T-helper 2 cell treated with Interferon-gamma antibody and Interleukin-4, amounts not matched to agents 5 μg/mL and 100 μg/mL, for 36 hours (primary cell): ENCODE measurements at places on chromosomes 3 and 15.
A peak's percentile ranks its signal among the peaks of the same experiment; 100 is the strongest.

GRCh38 chr3:100517276-100517675, 24.9 kb downstream of the TMEM45A start:
- no peak for DNase-seq

GRCh38 chr3:186909078-186909853, 21.1 kb upstream of the ST6GAL1 start:
- peak; percentile 69 for DNase-seq

DNA sequence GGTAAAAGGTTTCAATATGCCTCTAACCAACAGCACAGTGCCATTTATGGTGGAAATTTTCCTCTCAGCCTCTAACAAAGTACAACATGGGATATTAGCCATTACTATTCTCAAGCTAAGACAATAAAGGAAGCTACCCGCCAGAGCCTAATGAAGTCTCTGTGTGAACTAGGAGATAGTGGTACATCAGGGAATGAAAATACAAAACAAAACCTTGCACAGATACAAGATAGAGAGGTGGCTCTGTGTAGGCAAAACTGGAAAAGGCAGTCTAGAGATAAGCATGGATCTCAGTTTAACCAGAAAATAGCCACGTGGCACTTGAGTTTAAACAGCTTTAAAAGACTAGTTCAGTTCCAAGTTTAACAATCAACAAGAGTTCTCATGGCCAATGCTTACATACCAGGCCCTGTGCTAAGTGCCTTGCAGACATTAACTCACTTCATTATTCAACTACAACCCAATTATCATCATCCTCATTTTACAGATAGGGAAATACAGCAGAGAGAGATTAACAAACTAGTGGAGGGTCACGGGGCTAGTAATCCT, 279.3 kb downstream of the IGSF11 start:
- no peak for DNase-seq

DNA sequence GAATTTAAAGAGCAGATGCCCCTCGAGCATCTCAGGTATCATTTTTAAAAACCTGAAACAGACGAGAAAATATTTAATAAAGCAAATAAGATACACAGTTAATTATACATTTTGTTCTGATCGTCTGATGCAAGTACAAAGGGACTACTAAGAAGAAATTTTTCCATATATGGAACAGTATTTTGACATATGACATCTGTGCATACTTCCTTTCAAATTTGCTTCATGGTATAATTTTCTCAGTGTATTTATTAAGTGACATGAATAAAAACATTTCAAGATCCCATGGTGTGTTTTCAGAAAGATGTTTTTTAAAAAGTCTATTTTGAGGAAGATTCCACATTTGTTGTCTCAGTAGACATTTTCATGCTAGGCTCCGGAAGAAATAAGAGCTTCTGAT, 208.1 kb downstream of the VGLL3 start:
- DNase-seq: no peak

GRCh38 chr15:32877252-32878019, 159.6 kb downstream of the GREM1 start:
- DNase-seq: no peak

GRCh38 chr3:46359733-46360493, 6.0 kb downstream of the CCR2 start:
- DNase-seq: no peak

DNA sequence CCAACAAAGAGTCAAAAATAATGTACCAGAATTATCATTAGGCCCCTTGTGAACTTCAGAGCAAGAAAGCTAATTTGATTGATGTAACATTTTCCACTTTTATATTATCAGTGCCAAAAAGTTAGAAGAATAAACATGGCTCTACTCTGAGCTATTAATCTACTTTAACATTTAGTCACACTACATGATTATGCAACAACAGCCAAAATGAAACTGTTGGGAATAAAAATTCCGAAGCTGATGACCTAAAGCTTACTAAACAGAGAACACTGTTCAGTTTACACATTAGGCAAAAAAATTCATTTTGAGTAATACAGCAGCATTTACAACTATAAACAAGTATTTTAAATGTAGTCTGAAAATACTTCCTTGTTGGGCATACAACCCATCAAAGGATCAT, 1134.1 kb downstream of the EPHA3 start:
- no peak for DNase-seq

DNA sequence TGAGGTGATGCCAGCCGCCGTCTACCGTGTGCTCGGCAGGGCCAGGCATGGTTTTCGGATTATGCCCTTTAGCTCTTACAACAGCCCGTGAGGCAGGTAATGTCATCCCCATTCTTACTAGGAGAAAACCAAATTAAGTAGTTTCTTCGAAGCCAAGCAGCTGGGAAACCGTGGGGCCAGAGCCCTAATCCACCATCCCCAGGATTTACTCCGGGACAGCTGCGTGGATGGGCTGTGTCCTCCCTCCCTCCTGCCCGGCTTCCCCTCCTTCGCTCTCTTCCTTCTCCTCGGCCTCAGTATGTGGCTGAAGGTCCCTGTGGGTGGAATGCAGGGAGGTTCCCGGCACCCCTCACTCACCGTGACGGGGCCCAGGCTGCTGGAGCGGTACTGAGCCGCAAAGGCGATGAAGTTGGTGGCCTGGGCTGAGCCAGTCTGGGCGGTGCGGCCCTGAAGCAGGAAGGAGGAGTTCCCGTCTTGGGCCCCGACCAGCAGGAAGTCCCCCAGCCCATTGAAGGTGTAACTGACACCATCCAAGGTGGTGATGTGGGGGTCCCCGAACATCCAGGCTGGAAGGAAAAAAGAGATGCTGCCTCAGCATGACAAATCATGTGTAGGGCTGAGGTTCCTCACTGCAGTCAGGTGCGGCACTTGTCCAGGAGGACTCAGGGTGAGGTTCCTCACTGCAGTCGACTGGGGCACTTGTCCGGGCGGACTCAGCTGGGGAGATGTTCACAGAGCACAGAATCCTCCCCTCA, 42.5 kb downstream of the MUC20 start:
- DNase-seq: no peak

DNA sequence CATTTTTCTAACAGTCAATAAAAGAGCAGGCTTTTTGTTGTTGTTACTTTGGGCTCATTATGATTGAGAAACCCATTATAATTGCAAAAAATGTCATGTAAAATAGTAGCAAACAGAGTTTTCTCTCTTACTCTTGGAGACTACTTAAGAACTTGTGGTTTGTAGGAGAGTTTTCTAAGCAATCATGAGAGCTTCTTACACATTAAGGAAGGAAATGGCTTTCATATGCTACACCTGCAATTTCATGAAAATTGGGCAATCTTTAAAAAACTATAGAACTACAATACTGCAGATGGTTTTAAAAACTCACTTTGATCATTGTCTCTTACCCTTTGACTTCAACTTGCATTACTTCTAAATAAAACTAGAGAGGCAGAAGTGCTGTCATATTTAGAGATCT, 701.8 kb downstream of the ZPLD1 start:
- no peak for DNase-seq

- peak; percentile 6 for DNase-seq
Measured at GRCh38 chr3:44058022-44058867, 183.4 kb upstream of the TOPAZ1 start.

DNA sequence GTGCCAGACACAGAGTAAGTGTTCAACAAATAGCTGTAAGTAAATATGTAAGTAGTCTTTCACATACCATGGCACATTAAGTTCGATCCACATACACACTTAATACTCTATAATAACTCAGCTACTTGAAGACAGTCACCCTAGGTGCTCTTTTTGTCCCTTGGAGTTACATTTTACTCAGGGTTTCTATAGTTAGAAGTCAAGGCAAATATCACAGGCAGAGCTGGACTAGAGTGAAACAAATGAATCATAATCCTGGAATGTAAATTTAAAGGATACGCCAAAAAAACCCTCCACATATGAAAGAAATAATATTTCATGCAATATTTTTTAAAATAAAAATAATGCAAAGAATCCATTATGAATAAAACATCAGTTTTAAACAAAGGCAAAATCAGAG, 461.8 kb downstream of the MAGI1 start:
- no peak for DNase-seq

DNA sequence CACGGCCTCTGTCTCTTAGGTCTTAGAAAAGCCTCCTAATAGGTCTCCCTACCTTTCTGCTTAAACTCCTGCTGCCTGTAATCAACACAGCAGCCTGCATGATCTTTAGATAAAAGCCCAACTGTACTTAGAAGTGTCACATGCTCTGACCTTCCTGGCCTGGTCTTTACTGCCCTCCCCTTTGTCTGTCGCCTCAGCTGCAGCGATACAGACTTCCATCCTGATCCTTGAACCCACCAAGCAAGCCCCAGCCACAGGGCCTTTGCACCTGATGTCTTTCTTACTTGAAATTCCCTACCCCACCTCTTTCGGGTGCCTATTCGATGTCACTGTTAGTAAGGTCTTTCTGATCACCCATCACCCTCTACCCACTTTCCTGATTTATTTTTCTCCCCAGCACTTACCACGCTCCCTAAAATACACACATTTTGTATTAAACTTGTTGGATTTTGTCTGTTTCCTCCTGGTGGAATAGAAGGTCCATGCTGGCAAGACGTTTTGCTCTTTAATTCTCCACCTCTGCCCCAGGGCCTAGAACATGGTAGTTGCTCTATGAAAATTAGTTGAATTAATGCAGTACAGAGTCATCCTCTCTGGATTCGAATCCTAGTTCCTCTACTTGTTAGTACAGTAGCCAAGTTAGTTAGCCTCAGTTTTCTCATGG, 51.1 kb downstream of the AQP9 start:
- DNase-seq: no peak

DNA sequence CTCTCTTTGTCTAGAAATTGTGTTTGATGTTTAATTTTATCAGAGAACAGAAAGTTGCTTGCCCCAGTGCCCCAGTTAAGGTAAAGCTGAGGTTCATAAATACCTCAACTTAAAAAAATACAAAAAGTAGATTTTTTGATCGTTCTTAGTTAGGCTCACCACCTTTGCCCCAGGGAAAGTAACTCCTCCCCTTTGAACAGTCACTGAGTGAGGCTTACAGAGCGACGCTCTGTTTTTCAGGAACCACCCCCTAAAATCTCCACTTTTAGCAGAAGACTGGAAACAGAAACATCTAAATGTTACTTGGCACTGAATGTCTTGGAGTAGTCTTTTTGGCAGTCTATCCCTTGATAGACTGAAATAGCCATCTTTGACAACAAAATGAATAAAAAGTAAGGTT, 24.9 kb downstream of the BLM start:
- DNase-seq: no peak

GRCh38 chr15:52427804-52428203, 100.9 kb downstream of the MYO5A start:
- no peak for DNase-seq

DNA sequence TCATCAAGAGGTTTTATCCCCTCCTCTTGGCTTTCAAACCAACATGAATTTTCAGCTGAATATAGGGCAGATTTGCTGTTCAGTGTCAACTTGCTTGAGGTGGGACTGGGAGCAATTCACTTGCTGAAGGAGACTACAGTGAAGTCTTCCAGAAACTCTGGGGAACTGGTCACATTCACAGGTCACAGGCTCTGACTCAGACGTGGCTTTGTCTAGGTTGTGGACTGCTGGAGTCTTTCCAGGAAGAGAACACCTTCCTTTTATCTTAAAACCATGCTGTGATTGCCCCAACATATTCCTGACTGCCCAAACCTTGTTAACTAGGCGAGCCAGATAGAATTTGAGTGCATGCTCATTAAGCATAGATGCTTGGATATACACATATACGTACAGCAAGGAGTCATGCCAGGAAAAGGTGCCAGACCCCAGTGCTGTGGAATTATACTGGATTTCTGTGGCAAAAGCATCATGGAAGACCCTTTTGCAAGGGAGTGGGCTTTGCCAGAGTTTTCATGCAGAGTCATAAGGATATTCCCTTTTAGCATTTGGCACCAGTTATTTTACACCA, 399.1 kb upstream of the TBL1XR1 start:
- DNase-seq: no peak

DNA sequence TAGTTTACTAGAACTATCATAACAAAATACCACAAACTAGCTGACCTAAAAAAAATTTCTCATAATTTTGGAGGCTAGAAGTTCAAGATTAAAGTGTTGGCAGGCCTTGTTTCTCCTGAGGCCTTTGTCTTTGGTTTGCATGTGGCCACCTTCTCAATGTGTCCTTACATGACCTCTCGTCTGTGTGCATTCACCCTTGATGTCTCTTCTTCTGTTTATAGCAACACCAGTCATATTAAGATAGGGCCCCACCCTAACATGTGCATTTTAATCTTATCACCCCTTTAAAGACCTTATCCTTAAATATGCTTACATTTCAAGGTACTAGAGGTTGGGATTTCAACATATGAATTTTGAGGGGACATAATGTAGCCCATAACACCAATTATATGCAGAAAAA, 177.0 kb downstream of the ZBBX start:
- no peak for DNase-seq

GRCh38 chr3:134486577-134487041, 752 bp downstream of the CEP63 start:
- DNase-seq: no peak

DNA sequence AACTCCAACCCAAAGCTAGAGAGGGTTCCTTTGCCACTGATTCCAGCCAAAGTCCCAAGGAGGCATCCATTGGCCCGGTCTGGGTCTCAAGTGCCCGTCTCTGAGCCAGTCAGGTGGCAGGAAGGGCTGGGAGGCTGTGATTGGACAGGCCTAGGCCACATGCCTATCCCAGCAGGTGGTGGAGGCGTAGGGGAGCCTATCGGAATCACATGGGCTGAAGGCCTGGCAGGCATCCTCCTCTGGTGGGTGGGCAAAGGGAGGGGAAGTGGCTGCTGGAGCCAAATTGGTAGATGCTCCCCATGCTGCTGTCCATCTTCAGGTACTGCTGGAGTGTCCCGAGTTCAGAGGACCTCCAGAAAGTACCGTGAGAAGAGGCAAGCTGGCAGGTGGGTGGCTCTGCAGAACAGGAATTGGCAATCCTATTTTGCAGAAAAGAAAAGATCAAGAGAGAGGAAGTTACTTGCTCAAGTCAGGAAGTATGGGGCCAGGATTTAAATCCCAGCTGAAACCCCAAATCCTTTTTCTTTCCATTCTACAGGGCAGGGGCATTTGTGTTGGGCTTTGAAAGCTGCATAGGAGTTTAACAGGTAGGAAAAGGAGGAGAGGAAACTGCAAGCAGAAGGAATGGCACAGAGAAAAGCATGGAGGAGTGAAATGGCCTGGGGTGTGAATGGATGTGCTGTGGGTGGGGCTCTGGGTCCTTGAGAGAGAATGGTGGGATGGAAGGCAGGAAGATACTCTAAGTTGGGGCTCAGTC, 3.7 kb downstream of the CHST13 start:
- no peak for DNase-seq

DNA sequence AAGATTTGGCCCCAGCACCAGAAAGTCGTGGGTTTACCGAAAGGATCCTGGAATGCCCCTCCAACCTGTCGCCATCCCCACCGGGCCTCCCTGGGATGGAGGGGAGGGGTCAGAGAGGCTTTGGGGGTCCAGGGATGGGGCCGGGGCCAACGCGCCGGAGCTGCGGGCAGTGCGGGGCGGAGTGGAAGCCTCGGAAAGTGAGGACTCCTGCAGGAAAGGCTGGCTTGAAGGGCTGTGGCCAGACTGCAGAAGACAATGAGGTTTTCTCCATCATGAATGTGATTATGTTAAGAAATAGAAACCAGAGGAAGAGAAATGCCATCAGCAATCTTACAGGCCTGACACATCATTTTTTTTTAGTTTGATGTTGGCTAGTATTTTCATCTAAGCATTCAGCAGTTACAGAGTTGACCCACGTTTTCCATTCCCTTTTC, 738 bp downstream of the YEATS2 start:
- DNase-seq: peak; percentile 23

- DNase-seq: no peak
Measured at GRCh38 chr15:48510976-48511375, 134.5 kb downstream of the FBN1 start.
